A673 (cell line): ENCODE measurements at places on chromosomes 1 and 21. TPM values are rescaled to one million over a fixed set of nuclear protein-coding genes. Genes with fewer than 3 reads are reported as not detected.

The TFF3 gene
- not detected in 2 replicates for total RNA-seq

The SMCP gene
- total RNA-seq = not detected in 2 replicates

The IPO9 gene
- 121 and 136 TPM in 2 replicates for total RNA-seq

The USP24 gene
- 53.0 and 54.6 TPM in 2 replicates for total RNA-seq

The RGS18 gene
- 0.13 and 1.1 TPM in 2 replicates for total RNA-seq

The RGS16 gene
- total RNA-seq = 22.1 and 23.1 TPM in 2 replicates

The AVPR1B gene
- total RNA-seq = not detected in 2 replicates

The BGLAP gene
- 2.4 and 2.8 TPM in 2 replicates for total RNA-seq

The MPZ gene
- 2.6 and 2.8 TPM in 2 replicates for total RNA-seq

The CELA2B gene
- total RNA-seq = not detected in 2 replicates

The TMCC2 gene
- total RNA-seq = 2.2 and 3.0 TPM in 2 replicates

The FAM110D gene
- total RNA-seq = 0.64 and 0.85 TPM in 2 replicates

The GPR37L1 gene
- total RNA-seq = not detected in 2 replicates

The SLAMF9 gene
- not detected in 2 replicates for total RNA-seq

The GUCA2A gene
- not detected in 2 replicates for total RNA-seq

The SV2A gene
- total RNA-seq = 33.1 and 35.4 TPM in 2 replicates

The TRABD2B gene
- not detected in 2 replicates for total RNA-seq

The SLFNL1 gene
- total RNA-seq = 0.37 and 0.39 TPM in 2 replicates

The ACTL8 gene
- total RNA-seq = 0.28 and 0.31 TPM in 2 replicates

The LRRC53 gene
- total RNA-seq = not detected in 2 replicates

The TBX19 gene
- 2.0 and 2.5 TPM in 2 replicates for total RNA-seq
